Esophagus (tissue), 2 donors: ENCODE measurements at places on chromosomes 5 and 9. TPM values are rescaled to one million over a fixed set of nuclear protein-coding genes. Genes with fewer than 3 reads are reported as not detected.

PTPA gene
- 126 TPM for polyA plus RNA-seq

ZER1 gene
- polyA plus RNA-seq = 16.8 TPM

SMIM33 gene
- polyA plus RNA-seq = 0.02 TPM

TTC16 gene
- 0.04 TPM for polyA plus RNA-seq

GNA14 gene
- polyA plus RNA-seq = 0.94 TPM

GAPT gene
- 0.60 TPM for polyA plus RNA-seq

WWC1 gene
- polyA plus RNA-seq = 21.7 TPM

CACFD1 gene
- polyA plus RNA-seq = 7.0 TPM

ADCY2 gene
- polyA plus RNA-seq = 0.76 TPM

SHLD3 gene
- 1.9 TPM for polyA plus RNA-seq

NKD2 gene
- polyA plus RNA-seq = 4.2 TPM

HAVCR2 gene
- 0.91 TPM for polyA plus RNA-seq

KIF4B gene
- polyA plus RNA-seq = not detected

STKLD1 gene
- polyA plus RNA-seq = 1.3 TPM

BSPRY gene
- polyA plus RNA-seq = 17.2 TPM

POLK gene
- 3.5 TPM for polyA plus RNA-seq

ARHGEF39 gene
- 4.0 TPM for polyA plus RNA-seq

MBLAC2 gene
- 1.5 TPM for polyA plus RNA-seq

CCDC180 gene
- 0.51 TPM for polyA plus RNA-seq

C9orf153 gene
- 0.02 TPM for polyA plus RNA-seq

THG1L gene
- polyA plus RNA-seq = 7.9 TPM

SMC5 gene
- 9.5 TPM for polyA plus RNA-seq

IFNB1 gene
- not detected for polyA plus RNA-seq

GPR21 gene
- 0.12 TPM for polyA plus RNA-seq

SNX2 gene
- 21.6 TPM for polyA plus RNA-seq

GRXCR2 gene
- 0.04 TPM for polyA plus RNA-seq

SLC44A1 gene
- 9.6 TPM for polyA plus RNA-seq

SPACA9 gene
- polyA plus RNA-seq = 6.5 TPM

C9 gene
- not detected for polyA plus RNA-seq

COL27A1 gene
- 32.6 TPM for polyA plus RNA-seq
